ENCODE measurements at places on chromosomes 4 and X. TPM values are rescaled to one million over a fixed set of nuclear protein-coding genes. Genes with fewer than 3 reads are reported as not detected.

DNA sequence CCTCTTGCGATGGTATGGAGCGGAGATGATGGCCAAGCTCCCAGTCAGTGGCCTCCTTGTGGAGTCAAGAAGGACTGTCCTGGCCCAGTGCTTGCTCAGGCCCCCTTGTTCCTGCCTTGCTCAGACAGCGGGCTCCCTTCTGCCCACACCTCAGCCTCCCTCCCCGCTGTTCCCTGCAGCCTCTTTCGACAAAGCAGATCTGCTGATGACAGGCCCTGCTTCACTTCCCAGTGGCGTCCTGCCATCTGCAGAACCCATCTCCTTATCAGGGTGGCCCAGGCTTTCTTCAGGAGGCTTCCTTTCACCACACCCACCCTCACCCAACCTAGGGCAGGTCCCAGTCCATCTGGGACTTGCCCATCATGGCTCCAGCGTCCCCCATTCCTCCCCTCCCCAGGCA lies 80.0 kb downstream of the CLDN34 start:
- no peak for DNase-seq

GRCh38 chr4:156547439-156547838 lies 424.2 kb downstream of the PDGFC start:
- DNase-seq = no peak

- DNase-seq = no peak
These were observed 8.7 kb downstream of the RHOH start for GRCh38 chr4:40205259-40206198.

GRCh38 chr4:120445186-120445585 lies 378.5 kb upstream of the MAD2L1 start:
- DNase-seq = no peak

GRCh38 chr4:57905965-57906364 lies 795.8 kb upstream of the IGFBP7 start:
- DNase-seq = no peak

DNA sequence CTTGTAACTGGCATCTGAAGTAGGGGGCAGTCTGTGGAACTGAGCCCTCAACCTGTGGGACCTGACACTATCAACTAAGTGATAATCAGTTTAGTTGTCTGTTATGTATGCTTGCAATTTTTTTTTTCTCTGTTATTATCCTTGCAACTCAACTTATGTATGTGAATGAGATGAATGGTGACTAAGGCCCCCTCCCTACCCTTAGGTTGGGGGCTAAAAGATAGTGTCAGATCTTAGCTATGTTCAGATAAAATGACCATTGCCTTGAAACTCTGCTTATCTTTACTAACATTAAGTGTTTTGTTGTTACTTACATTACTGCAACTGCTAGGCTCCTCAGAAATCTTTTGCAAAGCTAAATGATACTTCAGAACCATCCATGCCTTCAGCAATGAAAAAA lies 31.5 kb downstream of the TMEM184C start:
- DNase-seq = no peak

DNA sequence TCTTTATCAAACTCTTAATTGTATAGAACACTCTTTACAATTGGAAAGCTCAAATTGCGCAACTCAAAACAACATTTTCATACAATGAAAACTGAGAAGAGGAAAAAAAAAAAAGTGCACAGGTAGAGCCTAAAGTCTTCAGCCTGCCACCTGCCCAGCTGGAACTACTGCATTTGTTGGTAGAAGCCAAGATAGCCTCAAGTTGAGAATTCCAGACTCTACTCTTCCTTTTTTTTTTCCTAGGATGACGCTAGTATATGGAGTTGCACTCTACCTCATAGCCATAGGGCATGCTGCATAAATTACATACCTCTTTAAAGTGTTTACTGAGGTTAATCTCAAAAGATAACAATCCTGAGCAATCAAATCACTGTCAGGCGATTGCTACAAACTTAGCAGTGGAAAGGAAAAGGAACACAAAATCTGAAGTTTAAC lies 13.6 kb downstream of the ABCG2 start:
- DNase-seq = no peak

GRCh38 chr4:2835978-2836377 lies 7.7 kb upstream of the ADD1 start:
- no peak for DNase-seq

DNA sequence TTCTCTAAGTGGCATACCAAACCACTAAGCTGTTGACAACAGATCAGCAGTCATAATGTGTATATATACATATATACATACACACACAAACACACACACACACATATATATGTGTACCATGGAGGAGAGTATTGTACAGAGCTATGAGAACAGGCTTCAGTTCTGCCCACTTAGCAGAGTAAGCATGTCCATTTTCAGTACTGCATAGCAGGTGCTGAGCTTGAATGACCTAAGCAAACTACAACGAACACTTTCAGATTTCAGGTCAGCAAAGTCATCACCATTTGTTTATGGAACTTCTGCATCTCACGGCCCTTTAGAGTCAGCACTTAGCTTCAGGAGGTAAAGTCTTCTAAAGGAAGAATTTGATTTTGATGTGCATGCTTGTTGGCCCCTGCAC lies 735.8 kb upstream of the ATOH1 start:
- no peak for DNase-seq

DNA sequence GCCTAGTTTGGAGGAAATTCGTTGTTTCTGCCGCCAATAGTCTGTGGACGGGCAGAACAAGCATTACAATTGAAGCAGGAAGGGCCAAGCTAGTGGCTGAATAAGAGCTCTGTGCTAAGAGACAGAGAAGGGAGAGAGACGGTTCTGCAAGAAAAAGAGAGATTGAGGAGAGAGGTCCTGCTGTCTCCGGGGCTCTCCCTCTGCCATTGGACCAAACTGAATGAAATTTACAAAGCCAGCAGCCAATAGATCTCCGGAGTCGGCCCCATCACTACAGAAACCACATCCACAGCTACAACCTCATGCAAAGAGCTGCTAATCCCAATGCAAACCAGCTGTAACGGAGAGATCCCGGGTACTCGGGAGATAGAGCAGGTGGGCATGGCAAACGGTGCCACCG lies at the start of gene NLGN4X:
NLGN4X (minus strand) TSS at position 148 of the 400 bp plus-strand sequence. CDS start 77,401 bp downstream, outside the sequence.
- DNase-seq = no peak

- DNase-seq = no peak
These were observed 1566.5 kb upstream of the PCDH7 start for GRCh38 chr4:29153642-29154041.

DNA sequence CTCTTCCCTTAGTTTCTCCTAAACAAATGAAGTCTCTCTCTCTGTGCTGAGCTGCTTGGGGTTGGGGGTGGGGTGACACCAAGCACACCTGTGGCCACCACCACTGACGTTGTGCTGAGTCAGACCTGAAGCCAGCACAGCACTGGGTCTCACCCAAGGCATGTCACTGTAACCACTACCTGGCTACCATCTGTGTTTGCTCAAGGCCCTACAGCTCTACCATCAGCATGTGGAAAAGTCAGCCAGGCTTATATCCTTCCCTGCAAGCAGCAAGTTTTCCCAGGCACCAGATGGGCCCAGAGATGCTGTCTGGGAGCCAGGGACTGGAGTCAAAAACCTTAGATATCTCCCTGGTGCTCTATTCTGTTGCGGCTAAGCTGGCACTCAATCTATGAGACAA lies 6.9 kb downstream of the CXCL10 start:
- no peak for DNase-seq

DNA sequence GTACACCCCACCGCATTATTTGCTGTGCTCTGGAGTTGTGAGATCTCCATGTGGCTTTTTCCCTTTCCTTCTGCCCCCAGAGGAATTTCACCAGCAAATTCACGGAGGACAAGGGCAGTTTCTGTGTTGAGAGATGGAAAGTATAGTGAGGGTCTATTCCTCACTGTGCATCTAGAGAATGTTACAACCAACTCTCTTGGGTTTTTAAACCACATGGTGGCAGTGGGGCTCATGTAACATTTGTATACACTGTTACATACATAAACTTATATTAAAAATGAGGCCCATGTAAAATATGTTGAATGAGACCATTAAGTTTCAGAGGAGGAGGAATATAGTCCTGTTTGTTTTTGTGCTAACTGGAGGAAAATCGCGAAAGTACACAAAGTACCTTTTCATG lies 909 bp upstream of the PRKG2 start:
- peak; percentile 4 for DNase-seq

DNA sequence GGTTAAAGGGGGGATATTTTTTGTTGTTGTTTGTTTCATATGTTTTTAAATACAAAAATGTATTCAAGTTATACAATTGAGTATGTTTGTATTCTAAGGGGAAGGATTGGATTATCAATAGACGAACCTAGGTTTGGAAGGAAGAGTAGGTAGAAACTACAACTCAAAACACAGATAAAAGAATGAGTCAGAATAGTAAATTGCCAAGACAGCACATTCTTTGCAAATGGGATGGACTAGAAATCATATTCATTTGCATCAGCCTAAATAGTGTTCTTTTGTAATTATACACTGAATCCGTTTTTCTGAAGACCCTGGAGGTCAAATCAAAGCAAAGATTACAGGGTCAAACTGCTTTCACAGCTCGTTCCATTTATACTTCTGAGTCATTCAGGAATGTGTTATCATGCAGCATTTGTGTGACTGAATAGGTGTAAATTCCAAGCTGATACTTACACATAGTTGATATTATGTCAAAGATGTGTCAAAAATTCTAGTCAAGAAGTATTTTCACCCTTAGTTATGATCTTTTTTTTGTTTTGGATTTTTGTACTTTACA lies 273.3 kb upstream of the FAT4 start:
- no peak for DNase-seq

DNA sequence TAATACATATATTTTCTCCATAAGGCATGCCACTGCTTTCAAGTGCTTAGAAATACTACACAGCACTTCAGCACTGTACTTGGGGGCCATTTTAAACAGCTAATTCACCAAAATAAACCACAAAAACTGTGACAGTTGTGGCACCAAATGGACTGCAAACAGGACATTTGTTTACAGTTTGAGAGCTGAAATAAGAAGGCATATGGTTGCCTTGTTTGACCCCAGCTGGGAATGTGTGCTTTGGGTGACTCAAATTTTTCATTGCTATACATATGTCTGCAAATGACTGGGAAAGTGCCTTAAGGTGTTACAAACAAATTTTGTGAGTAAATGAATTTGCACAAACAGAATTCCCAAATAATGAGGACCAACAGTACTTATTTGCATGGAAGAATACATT lies 124.2 kb downstream of the BANK1 start:
- DNase-seq = no peak

DNA sequence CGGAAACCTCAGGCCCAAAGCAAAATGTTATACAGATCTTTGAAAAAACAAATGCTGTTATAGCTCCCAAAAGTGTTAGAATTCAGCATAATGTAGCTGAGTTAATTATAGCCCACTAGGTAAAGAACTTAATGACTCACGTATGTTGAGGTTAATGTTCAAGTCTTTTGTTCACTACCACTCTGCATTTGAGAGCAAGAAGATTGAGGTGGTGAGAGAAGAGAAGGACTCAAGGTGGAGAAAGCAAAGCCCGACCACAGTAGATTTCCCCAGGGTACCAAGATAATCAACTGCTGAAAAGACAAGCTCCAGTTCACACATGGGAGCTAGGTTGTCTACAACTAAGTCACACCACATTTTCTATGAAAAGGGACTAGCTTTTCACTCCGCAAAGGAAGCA lies 480.2 kb downstream of the DTHD1 start:
- DNase-seq = no peak

DNA sequence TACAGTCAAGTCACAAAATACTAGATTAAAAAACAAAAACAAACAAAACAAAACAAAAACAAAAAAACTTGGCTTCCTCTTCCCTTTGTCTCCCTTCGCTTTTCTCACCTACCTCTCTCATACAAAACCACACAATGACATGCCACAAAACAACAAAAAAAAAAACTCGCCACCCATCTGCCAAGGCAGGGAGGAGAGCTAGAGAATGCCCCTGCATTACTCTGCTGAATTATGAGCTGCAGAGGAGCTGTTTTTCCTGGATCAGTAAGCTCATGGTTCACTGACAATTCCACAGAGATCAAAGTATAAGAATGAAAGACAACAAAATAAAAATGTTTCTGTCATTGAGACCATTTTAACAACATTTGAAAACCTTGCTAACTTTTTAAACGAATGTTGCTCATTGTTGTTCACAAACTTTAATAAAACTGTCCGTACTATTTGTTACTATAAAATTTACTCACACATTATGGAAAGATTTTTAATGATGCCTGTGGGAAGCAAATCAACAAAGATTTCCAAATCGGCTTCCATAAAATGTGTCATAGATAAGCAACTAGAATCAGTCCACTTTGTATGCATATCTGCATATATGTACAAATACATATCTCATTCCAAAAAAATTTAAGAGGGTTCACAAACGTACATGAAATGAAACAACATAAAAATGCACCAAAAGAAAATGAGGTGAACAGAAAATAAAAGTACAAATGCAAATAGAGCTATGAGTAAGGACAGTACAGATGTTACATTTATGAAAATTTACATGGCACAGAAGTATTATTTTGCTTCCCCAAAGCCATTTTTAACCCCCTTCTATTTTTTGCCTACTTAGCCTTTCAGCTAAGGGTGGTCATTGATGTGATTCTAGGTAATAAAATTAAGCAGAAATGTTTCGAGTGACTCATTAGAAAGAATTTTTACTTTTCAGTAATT lies 252.4 kb upstream of the FAT4 start:
- no peak for DNase-seq

- DNase-seq = no peak
These were observed 17.3 kb upstream of the CCDC149 start for GRCh38 chr4:24930151-24930550.

DNA sequence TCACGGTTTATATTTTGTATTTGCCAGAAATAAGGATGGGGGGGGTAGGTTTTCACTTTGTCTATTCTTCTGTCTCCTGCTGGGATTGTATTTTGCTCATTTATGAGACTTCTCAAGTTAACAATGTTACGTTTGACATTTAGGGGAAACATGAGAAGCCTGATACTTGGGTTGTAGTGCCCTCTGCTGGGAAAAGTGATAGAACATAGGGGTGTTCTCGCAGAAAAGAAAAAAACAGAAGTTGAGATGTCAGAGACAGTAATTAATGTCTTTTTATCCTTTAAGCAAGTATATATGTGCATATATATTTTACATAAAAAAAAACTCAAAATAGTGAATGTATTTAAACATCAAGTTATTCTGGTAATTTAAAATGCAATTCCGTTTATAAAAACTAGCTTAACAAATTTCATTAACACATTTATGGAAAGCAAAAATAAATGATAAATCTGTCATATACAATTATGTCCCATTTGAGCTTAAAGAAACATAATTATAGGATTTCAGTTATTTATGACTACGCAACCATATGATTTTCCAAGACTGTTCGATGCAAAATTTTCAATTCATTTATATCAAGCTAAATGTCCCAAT lies 46.0 kb upstream of the TMPRSS11F start:
- peak; percentile 23 for DNase-seq

- no peak for DNase-seq
These were observed 403 bp downstream of the SGCB start for GRCh38 chr4:52037689-52038102.

The TACR3 gene
- 3.0 TPM for polyA plus RNA-seq

The PDZD4 gene
- 11.5 TPM for polyA plus RNA-seq

The SPANXC gene
- polyA plus RNA-seq = not detected

The LONRF3 gene
- polyA plus RNA-seq = 0.81 TPM

The VCX3A gene
- 0.17 TPM for polyA plus RNA-seq

The DUSP9 gene
- 57.5 TPM for polyA plus RNA-seq

The FGA gene
- 0.33 TPM for polyA plus RNA-seq

The UGT2B10 gene
- polyA plus RNA-seq = not detected

The BCOR gene
- polyA plus RNA-seq = 57.4 TPM

The UGT8 gene
- polyA plus RNA-seq = 65.4 TPM

The GBA3 gene
- 13.5 TPM for polyA plus RNA-seq

The TBX22 gene
- polyA plus RNA-seq = 4.1 TPM

The FTHL17 gene
- not detected for polyA plus RNA-seq

The PGRMC1 gene
- 235 TPM for polyA plus RNA-seq

The ADGRL3 gene
- polyA plus RNA-seq = 25.9 TPM
